Subcutaneous adipose tissue (tissue), 4 donors: ENCODE measurements at places on chromosomes 5 and 9. TPM values are rescaled to one million over a fixed set of nuclear protein-coding genes. Genes with fewer than 3 reads are reported as not detected.

KCNN2 gene
- total RNA-seq: 0.17 TPM

TCOF1 gene
- 19.8 TPM for total RNA-seq

AIF1L gene
- 8.2 TPM for total RNA-seq

ACTBL2 gene
- total RNA-seq: not detected

HCN1 gene
- total RNA-seq: not detected

SARDH gene
- total RNA-seq: 0.57 TPM

MAPK9 gene
- total RNA-seq: 34.7 TPM

HTR1A gene
- total RNA-seq: not detected

DBH gene
- total RNA-seq: not detected
